ENCODE measurements at places on chromosomes 7 and 10.

DNA sequence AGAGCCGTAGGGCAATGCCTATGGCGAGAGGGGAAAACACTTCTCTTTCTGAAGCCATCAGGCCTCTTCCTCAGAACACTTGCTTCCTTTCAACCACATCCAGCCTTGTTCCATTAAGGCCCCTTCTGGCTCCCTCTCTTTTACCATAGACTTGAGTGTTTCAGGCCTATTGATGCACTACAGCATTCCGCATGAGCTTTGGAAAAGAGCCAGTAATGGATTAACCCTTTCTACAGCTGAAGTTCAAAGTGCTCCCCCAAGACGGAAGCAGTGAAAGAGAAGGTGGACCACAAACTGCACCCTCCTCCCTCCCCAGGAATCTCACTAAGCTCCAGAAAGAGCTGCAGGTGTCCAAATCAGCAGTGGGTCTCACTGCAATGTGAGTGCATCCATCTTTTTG is 102.7 kb upstream of the C7orf33 start:
- no peak for DNase-seq

GRCh38 chr10:20745556-20746375 is 151.3 kb downstream of the NEBL start:
- no peak for DNase-seq

GRCh38 chr7:132083126-132083525 is 493.1 kb downstream of the PLXNA4 start:
- DNase-seq: no peak

DNA sequence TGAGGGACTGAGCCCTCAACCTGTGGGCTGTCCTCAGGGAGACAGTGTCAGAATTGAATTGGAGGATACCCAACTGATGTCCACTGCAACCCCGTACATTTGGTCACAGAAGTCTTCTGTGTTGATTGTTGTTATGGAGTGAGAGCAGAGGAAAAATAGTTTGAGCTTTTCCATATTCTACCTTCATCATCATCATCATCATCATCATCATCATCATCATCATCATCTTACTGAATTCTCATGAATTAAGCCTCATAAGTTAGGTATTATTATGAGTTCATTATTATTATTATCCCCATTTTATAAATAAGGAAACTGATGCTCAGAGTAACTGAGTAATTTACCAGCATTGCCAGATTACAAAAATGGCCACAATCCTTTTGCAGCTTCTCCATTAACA is 8.4 kb downstream of the ALDH18A1 start:
- no peak for DNase-seq

GRCh38 chr10:7102557-7103349 is 308.1 kb downstream of the SFMBT2 start:
- no peak for DNase-seq

Data from stimulated activated CD4-positive, alpha-beta T cell treated with anti-CD3 and anti-CD28 coated beads, Interleukin-4, amount 100 ng/mL, for 48 hours (primary cell).